ENCODE measurements at places on chromosomes 1 and 21.
A peak's percentile ranks its signal among the peaks of the same experiment; 100 is the strongest.

- DNase-seq, result peak; percentile 32
- peaks cover 87% of the 10 kb centered on the region for H3K36me3 ChIP-seq
- no peak overlapping the region for H3K4me3 ChIP-seq
- no peaks in the 10 kb centered on the region for H3K27me3 ChIP-seq
These were observed 22.7 kb downstream of the UTP25 start for GRCh38 chr1:209850342-209850979.

GRCh38 chr1:32966900-32967299 lies 2.3 kb upstream of the RNF19B start:
- H3K27ac ChIP-seq, result no peak overlapping the region
- no peaks in the 10 kb centered on the region for H3K36me3 ChIP-seq
- peaks cover 18% of the 10 kb centered on the region for H3K4me1 ChIP-seq

GRCh38 chr1:66438062-66438461 lies 95.9 kb upstream of the SGIP1 start:
- no peaks in the 10 kb centered on the region for H3K36me3 ChIP-seq
- no peak overlapping the region for H3K27ac ChIP-seq
- H3K4me3 ChIP-seq, result no peak overlapping the region
- DNase-seq, result no peak

GRCh38 chr1:27408151-27408550 lies 15.7 kb downstream of the GPR3 start:
- peaks cover 10% of the 10 kb centered on the region for H3K36me3 ChIP-seq
- no peak for DNase-seq
- H3K4me3 ChIP-seq, result no peak overlapping the region
- peak overlapping the region; percentile 75 for H3K27ac ChIP-seq

GRCh38 chr21:43598416-43599120 lies 60.7 kb downstream of the HSF2BP start:
- no peaks in the 10 kb centered on the region for H3K36me3 ChIP-seq
- H3K4me3 ChIP-seq, result no peak overlapping the region
- peaks cover 13% of the 10 kb centered on the region for H3K4me1 ChIP-seq
- DNase-seq, result no peak
- no peaks in the 10 kb centered on the region for H3K27me3 ChIP-seq
- no peak overlapping the region for H3K27ac ChIP-seq

- H3K4me1 ChIP-seq, result no peaks in the 10 kb centered on the region
- no peak overlapping the region for H3K27ac ChIP-seq
- H3K27me3 ChIP-seq, result no peaks in the 10 kb centered on the region
These were observed 65.0 kb downstream of the LBR start for GRCh38 chr1:225362805-225363204.

DNA sequence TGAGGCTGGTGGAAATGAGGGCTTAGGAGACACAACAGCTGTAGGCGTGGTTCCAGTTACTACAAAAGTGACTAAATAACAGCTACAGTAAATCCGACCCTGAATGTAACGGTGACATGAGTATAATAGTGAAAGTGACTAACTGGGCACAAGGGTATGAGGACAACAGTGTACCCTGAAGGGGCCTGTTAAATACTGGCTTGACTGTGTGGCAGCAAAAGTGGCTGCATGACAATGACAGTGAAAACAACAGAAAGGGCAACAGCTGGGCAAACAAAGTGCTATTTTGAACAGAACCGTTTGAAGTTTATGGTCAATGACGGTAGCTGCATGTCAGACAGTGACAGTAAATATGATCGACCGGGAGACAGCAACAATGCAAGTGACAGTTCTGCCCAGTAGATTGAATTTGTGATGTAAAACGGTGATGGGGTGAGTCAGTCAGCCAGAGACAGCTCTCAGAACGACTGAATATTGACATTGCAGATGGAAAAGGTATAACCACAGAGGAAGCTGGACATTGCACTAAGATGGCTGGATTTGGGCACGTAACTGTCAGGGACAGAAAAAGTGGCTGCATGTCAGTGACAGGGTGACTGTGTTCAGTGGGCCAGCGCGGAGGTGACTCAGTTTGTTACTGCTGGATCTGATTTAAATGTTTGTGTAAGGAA lies 1.2 kb upstream of the ZBTB40 start:
- H3K36me3 ChIP-seq, result no peaks in the 10 kb centered on the region
- no peak overlapping the region for H3K4me3 ChIP-seq
- H3K27me3 ChIP-seq, result no peaks in the 10 kb centered on the region
- peak overlapping the region; percentile 93 for H3K27ac ChIP-seq
- no peak for DNase-seq

- peak overlapping the region; percentile 18 for H3K27ac ChIP-seq
- no peaks in the 10 kb centered on the region for H3K27me3 ChIP-seq
- peaks cover 6% of the 10 kb centered on the region for H3K4me1 ChIP-seq
- peaks cover 49% of the 10 kb centered on the region for H3K36me3 ChIP-seq
These were observed 48.3 kb upstream of the NADK start for GRCh38 chr1:1826356-1827088.

GRCh38 chr1:200040481-200041138 lies 13.1 kb downstream of the NR5A2 start:
- H3K4me3 ChIP-seq, result no peak overlapping the region
- peaks cover 58% of the 10 kb centered on the region for H3K4me1 ChIP-seq
- no peak overlapping the region for H3K27ac ChIP-seq
- no peaks in the 10 kb centered on the region for H3K36me3 ChIP-seq
- peak; percentile 49 for DNase-seq
- peaks cover 91% of the 10 kb centered on the region for H3K27me3 ChIP-seq

GRCh38 chr1:214377886-214378285 lies 96.9 kb downstream of the SMYD2 start:
- H3K4me3 ChIP-seq, result no peak overlapping the region
- H3K27me3 ChIP-seq, result no peaks in the 10 kb centered on the region
- no peaks in the 10 kb centered on the region for H3K4me1 ChIP-seq
- H3K27ac ChIP-seq, result no peak overlapping the region

- no peak overlapping the region for H3K27ac ChIP-seq
- no peaks in the 10 kb centered on the region for H3K36me3 ChIP-seq
- no peaks in the 10 kb centered on the region for H3K27me3 ChIP-seq
- no peak overlapping the region for H3K4me3 ChIP-seq
- peaks cover 5% of the 10 kb centered on the region for H3K4me1 ChIP-seq
These were observed 10.5 kb upstream of the IRF2BP2 start for GRCh38 chr1:234620272-234621126.

DNA sequence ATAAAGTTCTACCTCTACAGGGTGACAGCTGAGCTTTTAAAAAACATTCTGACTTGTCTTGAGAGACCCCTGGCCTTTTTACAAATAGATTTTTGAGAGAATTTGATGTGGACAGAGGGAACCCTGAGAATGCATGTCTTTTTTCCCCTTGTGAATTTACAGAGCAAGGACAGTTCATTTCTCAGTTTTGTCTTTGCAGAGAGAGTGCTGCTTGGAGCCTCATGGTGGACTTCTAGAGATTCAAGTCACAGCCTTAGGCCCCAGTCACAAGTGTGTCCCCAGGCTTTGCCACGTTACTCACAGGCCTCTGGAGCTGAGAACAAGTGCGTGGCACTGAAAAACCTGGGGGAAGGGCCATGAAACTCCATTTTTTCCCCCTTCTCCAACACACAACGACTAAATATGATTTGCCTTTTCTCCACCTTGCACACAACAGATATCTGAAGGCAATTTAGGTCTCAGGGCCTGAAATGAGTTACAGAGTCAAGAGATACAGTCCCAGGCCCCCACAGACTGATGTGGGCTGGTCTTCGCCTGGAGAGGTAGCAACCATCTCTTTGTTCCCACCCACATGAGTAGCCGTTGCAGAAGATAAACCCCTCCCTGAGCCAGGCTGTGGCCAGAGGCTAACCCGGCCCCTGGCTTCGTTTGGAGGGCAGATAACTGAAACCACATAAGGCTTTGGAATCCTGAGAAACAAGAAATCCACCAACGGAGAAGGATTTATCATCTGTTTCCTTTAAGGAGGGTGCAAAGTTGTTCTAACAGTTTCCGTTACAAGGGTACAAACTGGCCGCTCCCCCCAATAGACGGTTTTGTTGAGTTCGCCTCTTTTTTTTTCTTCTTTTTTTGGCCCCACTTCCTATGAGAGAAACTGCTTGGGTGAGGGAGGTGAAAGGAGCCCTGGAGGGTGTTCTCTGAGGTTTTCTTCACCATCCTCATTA lies 1.0 kb upstream of the PIGV start:
- H3K27me3 ChIP-seq, result no peaks in the 10 kb centered on the region
- peaks cover 30% of the 10 kb centered on the region for H3K4me1 ChIP-seq
- peak overlapping the region; percentile 92 for H3K4me3 ChIP-seq
- peaks cover 7% of the 10 kb centered on the region for H3K36me3 ChIP-seq
- H3K27ac ChIP-seq, result peak overlapping the region; percentile 82

GRCh38 chr1:34518146-34518699 lies 236.6 kb upstream of the GJB5 start:
- no peak overlapping the region for H3K4me3 ChIP-seq
- no peaks in the 10 kb centered on the region for H3K36me3 ChIP-seq
- DNase-seq, result no peak
- H3K27me3 ChIP-seq, result no peaks in the 10 kb centered on the region

DNA sequence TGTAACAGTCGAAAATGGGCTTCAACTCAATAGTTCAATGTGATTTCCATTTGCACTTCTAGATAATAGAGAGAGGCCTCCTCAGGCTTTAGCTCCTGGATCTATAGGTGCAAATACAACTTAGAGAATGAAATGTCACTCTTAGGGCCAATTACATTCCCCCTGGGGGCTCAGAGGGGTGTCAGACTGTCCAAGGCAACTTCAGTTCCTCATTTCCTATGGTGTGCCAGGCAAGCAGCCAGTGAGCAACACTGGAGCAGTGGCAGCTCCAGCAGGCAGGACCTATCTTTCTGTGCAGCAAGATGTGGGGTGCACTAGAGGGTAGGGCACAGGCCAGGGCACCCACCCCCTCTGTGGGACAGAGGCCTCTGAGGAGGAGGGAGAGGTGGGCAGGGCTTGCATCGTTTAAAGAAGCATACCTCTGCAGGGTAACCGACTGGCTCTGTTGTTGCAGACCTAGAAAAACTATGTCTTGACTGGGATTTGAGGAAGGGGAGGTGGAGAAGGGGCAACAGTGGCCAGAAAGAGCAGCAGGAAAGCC lies 97.3 kb downstream of the SUSD4 start:
- no peaks in the 10 kb centered on the region for H3K36me3 ChIP-seq
- H3K27me3 ChIP-seq, result no peaks in the 10 kb centered on the region
- H3K4me1 ChIP-seq, result no peaks in the 10 kb centered on the region
- DNase-seq, result no peak
- no peak overlapping the region for H3K4me3 ChIP-seq
- H3K27ac ChIP-seq, result no peak overlapping the region

DNA sequence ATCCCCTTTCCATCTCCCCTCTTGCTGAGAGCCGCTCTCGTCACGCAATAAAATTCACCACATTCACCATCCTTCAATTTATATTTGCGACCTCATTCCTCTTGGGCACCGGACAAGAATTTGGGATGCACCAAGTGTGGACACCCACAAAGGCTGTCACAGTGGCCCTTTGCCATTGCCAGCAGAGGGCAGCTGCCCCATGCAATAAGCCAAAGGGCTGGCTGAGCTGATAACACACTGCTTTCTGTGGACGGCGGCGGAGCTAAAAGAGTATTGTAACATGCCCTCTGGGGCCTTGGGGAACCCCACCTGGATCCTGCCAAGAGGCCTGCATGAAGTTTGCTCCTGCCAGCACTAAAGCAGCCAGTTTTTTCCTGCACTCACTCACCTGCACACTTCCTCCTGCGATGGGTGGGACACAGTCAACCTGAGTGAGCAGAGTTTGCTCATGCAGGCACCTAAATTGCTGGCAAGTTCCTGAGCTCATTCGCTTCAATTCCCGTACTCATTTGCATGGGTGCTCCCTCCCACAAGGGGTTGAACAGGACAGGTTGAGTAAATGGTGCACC lies 792.3 kb upstream of the ADAMTS5 start:
- no peaks in the 10 kb centered on the region for H3K27me3 ChIP-seq
- no peak overlapping the region for H3K4me3 ChIP-seq
- DNase-seq, result no peak

DNA sequence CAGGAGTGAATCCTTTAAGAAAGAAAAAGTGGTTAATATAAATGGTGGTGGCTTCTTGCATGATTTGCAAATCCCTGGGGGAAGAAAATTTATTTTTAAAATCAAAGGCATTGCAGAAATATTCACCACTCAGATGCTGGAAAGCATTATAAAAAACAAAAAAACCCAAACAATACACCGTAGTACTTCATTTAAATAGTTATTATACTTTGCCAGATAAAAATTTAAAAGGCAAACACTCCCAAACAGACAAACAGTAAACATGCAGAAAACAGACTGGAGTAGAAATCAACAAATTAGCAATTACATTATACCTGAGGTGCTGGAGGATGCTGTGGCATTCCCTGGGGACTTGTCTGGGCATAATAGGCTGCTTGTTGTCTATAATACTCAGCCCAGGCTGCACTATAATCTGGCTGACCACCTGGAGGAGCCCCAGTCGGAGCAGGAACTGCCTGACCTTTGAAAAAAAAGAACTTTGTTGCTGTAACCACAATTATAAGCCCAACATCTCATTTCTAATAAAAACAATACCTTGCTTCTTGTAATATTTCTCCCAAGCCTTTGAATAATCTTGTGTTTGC lies 29.9 kb downstream of the FUBP1 start:
- H3K36me3 ChIP-seq, result peaks cover 67% of the 10 kb centered on the region
- no peak overlapping the region for H3K4me3 ChIP-seq
- H3K27ac ChIP-seq, result peak overlapping the region; percentile 4
- H3K27me3 ChIP-seq, result no peaks in the 10 kb centered on the region
- DNase-seq, result peak; percentile 31
- H3K4me1 ChIP-seq, result peaks cover 29% of the 10 kb centered on the region

- no peak overlapping the region for H3K27ac ChIP-seq
- H3K27me3 ChIP-seq, result no peaks in the 10 kb centered on the region
- no peak overlapping the region for H3K4me3 ChIP-seq
- H3K36me3 ChIP-seq, result no peaks in the 10 kb centered on the region
These were observed 73.7 kb downstream of the SPATA46 start for GRCh38 chr1:162303004-162303344.

Data from B cell (primary cell).